ENCODE measurements at places on chromosomes 12 and 14.

DNA sequence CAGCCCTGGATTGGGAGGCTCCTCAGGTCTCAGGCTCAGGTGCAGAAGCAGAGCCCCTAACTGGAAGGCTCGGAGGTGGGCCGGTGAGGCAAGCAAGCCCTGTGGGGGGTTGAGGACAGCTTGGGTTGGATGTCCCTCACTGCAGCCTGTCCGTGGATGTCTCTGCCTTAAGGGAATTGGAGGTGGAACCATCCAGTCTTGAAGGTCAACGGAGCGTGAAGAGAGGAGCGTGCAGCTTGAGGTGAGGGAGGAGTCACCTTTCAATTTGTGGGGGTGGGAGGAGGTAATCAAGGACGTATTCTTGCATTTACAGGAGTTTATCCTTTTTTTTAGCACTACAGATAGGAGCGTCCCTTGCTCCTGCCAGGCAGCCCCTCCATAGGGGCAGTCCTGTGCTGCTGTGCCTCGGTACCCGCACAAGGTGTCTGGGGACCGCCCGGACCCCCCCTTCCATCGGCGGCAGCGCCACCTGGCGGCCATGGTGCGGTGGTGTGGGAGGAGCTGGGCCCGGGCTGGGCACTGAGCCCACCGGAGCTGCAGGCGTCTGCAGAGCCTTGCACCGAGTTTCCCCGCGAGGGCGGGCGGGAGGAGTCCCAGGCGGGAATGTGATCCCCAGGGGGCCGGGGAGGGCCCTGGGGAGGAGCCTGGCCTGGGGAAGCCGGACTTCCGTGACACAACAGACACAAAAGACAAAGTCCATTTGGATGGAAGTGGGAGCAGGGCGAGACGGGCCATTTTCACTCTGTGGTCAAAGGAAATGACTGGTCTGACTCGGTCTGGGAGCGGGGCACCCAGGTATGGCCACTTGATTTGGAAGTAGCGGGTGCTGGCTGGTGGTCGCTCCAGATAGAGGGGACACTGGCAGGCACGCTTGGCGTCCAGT is 864 bp downstream of the DNAJC22 start:
- peak; percentile 73 for DNase-seq

DNA sequence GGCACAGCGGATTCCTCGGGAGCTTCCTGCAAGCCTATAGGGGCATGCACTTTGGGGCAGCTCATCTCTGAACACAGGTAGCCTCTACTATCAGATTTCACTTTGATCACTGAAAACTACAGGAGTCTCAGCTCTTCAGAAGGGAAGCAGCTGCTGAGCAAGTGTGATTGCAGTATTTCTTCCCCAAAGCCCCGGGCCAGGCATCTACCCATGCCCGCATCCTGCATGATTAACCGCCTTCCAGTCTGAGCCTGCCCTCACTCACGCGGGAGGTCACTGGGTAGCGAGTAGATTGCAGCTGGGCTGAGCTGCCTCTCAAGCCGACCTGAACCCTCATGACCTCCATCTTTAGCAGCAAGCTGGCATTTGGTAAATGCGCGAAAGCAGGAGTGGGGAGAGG is 334.7 kb downstream of the DPF3 start:
- DNase-seq = no peak

- DNase-seq = no peak
Measured at GRCh38 chr14:30138567-30138966, 210.9 kb upstream of the PRKD1 start.

GRCh38 chr12:8709124-8709830 is 11.5 kb downstream of the RIMKLB start:
- DNase-seq = no peak

DNA sequence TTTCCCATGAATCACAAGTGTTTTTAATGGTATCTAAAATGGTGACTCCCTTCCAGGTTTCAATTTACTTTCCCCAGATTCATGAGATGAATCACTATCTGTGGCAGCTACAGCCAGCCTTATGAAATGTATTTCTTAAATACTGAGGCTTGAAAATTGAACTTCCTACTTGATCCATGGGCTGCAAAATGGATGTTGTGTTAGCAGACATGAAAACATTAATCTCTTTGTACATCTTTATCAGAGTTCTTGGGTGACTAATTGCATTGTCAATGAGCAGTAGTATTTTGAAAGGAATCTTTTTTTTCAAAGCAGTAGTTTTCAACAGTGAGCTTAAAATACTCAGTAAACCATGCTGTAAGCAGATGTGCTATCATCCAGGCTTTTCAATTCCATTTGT is 250.8 kb downstream of the SLC6A15 start:
- no peak for DNase-seq

GRCh38 chr14:37610945-37611523 is 15.6 kb downstream of the TTC6 start:
- DNase-seq = no peak

GRCh38 chr14:50036637-50037036 is 79.7 kb downstream of the VCPKMT start:
- DNase-seq = no peak

GRCh38 chr12:29051221-29051620 is 97.9 kb upstream of the FAR2 start:
- no peak for DNase-seq

- peak; percentile 29 for DNase-seq
Measured at GRCh38 chr12:76158518-76159321, 74.2 kb upstream of the NAP1L1 start.

GRCh38 chr12:2372735-2373134 is 319.9 kb downstream of the CACNA1C start:
- DNase-seq = no peak

GRCh38 chr14:73476451-73476931 is 14.2 kb upstream of the RIOX1 start:
- DNase-seq = no peak

DNA sequence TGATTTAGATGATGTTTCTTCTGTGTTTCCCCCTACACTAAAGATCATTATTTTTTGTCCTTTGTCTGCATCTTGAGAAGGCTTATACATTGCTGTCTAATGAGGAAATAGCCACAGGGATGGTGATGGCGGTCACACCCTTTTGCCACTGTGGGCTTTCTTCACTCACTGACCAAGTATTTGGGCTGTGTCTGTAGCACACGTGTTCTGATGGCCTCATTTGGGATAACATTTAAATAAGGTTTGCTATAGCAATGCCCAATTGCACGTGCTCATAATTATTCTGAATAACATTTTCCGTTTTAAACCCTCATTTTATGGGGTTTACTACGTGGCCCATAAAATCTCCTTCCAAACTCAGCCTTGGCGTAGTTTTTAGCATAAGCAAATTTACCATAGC is 230.3 kb upstream of the PRICKLE1 start:
- no peak for DNase-seq

DNA sequence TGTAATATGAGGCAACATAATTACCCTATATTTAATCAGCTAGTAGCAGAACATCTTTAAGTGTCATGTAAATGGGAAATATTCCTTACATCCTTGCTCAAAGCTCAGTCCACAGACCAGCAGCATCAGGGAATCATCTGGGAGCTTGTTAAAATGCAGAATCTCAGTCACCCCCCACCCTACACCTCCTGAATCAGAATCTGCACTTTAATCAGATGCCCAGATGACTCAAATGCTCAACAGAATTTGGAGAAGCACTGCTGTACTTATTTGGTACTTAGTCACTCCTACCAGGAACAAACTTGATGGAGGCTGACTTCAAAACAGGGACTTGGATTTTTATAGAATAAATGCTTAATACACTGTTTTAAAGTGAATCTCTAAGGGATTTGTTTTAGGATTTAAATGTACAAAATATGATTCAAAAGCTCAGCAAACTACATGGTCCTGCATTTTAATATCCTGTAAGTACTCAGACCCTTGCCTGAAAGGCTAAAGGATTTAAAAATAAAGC is 96.5 kb downstream of the ARMH4 start:
- DNase-seq = no peak

GRCh38 chr12:30484658-30485057 is 211.0 kb downstream of the IPO8 start:
- no peak for DNase-seq

GRCh38 chr12:106907411-106907810 is 48.3 kb upstream of the TMEM263 start:
- no peak for DNase-seq

DNA sequence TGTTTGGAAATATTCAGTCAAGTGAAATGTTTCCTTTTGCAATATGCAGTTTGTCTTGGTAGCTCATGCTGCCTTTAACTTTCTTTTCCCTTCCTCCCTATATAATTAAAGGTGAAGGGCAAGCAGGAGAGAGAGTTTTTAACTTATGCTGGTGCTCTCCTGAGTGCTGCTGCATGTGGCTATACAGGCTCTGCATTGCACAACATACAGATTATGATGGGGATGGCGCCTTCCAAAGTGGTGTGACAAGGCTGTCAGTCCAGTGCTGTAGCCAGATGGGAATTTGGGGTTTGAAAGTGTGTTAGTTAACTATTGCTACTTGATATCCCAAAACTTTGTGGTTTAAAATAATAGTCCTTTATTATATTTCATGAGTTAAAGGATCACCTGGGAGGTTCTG is 199.0 kb downstream of the ATP23 start:
- no peak for DNase-seq

GRCh38 chr12:125131958-125132357 is 66.7 kb downstream of the AACS start:
- no peak for DNase-seq

GRCh38 chr14:53567236-53567780 is 389.3 kb downstream of the BMP4 start:
- no peak for DNase-seq

DNA sequence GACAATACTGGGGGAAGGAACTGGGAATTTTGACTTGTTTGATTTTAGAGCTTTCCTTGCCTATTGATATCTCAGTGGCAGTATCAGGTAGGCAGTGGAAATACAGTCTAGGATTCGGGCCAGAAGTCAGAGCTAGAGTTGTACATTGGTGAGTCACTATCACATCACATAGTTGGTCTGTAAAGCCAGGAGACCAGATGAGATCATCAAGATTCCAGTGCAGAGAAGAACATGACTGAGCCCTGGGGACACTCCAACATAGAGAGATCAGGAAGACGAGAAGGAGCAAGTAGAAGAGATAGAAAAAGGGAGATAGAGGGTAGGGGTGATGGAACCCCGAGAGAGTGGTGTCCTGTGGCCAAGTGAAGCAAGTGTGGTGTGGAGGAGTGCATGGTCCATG is 46.6 kb upstream of the NR1H4 start:
- DNase-seq = no peak

GRCh38 chr12:68269779-68270178 is 16.4 kb upstream of the IL22 start:
- DNase-seq = no peak

All from stimulated activated CD4-positive, alpha-beta T cell treated with anti-CD3 and anti-CD28 coated beads, Interleukin-15, amount 100 ng/mL, for 1 hour (primary cell).